PC-3 (cell line): ENCODE measurements at places on chromosomes 11 and 22. TPM values are rescaled to one million over a fixed set of nuclear protein-coding genes. Genes with fewer than 3 reads are reported as not detected.
A peak's percentile ranks its signal among the peaks of the same experiment; 100 is the strongest.

The IRAG1 gene
- total RNA-seq: 0.29 TPM in 1 of 2 replicates, not detected in the other

The RAG2 gene
- total RNA-seq: not detected in 2 replicates

DNA sequence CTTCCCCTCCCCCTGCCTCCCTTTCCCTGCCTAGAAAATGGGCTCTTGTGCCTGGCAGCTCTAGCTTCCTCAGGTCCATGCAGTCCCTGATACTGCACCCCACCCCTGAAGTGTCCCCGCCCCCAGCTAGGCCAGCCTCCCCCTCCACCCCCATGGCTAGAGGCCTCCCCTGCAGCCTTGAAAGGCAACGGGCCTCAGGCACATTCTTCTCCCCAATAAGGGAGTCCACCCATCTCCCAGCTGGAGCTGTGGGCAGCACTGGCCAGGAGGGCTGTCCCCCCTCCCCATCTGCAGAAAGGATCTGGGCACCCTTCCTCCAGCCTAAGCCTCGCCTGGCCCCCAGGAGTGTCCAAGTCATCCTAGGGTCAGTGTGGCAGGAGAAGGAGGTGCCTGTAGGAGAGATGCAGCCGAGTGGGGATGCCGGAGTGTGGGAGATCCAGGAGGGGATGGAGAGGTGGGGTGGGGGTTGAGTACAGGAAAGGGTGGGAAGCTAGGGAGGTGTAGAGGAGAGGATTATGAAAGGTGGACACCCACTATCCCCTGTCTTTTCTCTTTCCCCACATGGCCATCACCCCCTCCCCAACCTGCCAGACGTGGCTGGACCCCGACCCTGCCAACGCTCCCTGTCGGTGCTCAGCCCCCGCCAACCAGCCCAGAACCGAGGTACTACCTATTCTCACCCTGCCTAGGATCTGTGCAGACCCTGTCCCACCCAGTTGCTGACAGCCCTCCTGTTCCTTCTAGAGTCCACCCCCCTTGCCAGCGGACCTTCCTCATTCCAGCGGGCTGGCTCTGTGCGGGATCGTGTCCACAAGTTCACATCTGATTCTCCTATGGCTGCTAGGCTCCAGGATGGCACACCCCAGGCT lies 9.3 kb downstream of the SMTN start:
- H3K27me3 ChIP-seq: no peaks in the 10 kb centered on the region
- no peak for DNase-seq
- H3K4me1 ChIP-seq: peaks cover 8% of the 10 kb centered on the region
- peaks cover 28% of the 10 kb centered on the region; the same call in 1 of the 2 replicates for H3K36me3 ChIP-seq
- no peak overlapping the region for H3K27ac ChIP-seq
- no peak overlapping the region for H3K4me3 ChIP-seq

GRCh38 chr11:61538636-61538961 lies 30.1 kb downstream of the LRRC10B start:
- H3K4me1 ChIP-seq: peaks cover 28% of the 10 kb centered on the region
- no peak overlapping the region for H3K27ac ChIP-seq
- H3K4me3 ChIP-seq: no peak overlapping the region
- no peak for DNase-seq
- H3K36me3 ChIP-seq: no peaks in the 10 kb centered on the region

The FREY1 gene
- 0.15 and 2.1 TPM in 2 replicates for total RNA-seq

The CLMP gene
- 30.4 and 33.0 TPM in 2 replicates for total RNA-seq

The OR10A2 gene
- total RNA-seq: not detected in 2 replicates

DNA sequence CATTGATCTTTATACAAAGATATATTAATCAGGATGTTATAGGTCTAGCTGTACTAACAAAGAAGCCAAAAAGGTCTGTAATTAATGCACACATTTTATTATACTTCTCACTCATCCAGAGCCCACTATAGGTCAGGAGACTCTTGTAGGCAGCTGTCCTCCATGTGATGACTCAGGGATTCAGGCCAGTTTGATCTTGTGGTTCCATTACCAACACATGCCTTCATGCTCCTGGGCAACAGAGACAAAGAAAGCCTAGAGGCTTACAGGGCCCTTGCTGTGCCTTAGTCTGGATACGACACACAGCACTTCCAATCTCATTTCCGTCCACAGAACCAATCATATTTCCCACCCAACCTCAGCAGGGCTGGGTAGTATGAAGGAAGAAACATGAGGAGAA lies 150.3 kb upstream of the NCAM1 start:
- H3K27ac ChIP-seq: no peak overlapping the region
- H3K27me3 ChIP-seq: no peaks in the 10 kb centered on the region
- DNase-seq: no peak
- no peaks in the 10 kb centered on the region for H3K36me3 ChIP-seq
- H3K4me1 ChIP-seq: no peaks in the 10 kb centered on the region

DNA sequence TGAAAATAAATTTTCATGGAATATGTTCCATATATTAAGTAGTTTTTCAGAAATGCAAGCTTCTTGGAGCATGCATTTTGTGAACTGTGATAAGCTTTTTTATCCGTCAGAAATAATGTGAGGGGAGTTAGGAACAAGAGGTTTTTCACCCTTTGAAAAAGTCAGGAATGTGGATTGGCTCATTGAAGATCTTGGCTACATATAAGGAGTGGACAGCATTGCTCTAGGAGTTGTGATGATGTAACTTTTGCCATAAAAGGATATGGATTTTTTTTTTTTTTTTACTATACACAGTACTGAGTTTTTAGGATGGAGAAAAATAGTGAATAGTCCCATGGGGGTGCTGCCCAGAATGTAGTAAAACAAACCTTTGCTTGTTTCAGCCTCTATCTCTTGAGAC lies 180.2 kb downstream of the NAV2 start:
- no peak overlapping the region for H3K27ac ChIP-seq
- DNase-seq: no peak
- H3K36me3 ChIP-seq: no peaks in the 10 kb centered on the region
- no peak overlapping the region for H3K4me3 ChIP-seq
- H3K4me1 ChIP-seq: peaks cover 30% of the 10 kb centered on the region

The LINC01488 gene
- not detected in 2 replicates for total RNA-seq

DNA sequence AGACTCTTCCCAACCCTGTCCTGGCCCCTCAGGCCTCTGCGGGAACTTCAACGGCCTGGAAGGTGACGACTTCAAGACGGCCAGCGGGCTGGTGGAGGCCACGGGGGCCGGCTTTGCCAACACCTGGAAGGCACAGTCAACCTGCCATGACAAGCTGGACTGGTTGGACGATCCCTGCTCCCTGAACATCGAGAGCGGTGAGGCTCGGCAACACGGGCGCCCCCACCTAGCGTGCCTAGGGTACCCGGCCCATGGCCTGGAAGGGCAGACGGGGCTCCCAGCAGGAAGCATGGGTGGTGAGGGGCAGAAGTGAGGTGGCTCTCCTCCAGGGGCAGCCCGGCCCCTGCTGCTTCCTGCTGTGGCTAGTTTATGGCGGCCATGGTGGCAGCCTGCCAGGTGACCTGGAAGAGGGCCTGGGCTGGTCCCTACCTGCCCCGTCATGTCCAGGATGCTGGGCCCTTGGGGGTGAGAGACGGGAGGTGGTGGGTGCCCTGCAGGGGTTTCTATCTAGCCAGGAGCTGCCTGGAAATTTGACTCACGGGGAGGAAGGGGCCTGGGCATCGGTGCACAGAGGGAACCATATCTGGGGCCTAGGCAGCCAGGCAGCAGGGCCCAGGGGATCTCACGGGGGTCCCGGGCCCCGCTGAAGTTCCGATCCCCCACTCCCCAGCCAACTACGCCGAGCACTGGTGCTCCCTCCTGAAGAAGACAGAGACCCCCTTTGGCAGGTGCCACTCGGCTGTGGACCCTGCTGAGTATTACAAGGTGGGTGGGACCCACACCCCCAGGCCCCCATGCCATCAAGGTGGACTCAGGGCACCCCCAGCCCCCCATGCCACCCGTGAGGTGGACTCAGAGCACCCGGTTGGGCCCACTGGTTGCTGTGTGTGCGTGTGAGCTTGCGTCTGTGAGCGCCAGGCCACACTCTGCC lies 9.2 kb downstream of the MUC2 start:
- no peak overlapping the region for H3K4me3 ChIP-seq
- no peak for DNase-seq
- H3K27me3 ChIP-seq: no peaks in the 10 kb centered on the region
- H3K36me3 ChIP-seq: no peaks in the 10 kb centered on the region
- no peaks in the 10 kb centered on the region for H3K4me1 ChIP-seq

DNA sequence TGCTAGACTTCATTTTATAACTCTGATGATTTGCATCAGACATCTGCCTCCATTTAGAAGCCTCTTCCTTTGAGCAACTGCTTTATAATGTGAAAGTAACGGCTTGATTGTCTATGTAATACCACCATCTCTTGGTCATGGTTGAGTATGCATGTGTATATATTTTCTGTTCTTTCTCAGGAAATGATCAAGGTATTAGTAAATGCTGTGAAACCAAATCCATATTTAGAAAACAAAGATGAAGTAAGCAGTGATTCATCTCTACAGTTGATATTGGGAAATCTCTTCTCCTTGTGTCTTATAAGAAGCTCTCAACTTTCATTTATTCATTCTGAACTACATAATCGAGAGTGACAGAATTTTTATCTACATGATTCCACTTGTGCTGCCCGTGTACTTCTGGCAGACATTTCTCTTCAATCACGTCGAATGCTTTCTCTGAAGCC lies 104.6 kb upstream of the ANO3 start:
- peak overlapping the region; percentile 88 for H3K27ac ChIP-seq
- H3K4me1 ChIP-seq: peaks cover 43% of the 10 kb centered on the region
- no peak overlapping the region for H3K4me3 ChIP-seq
- H3K36me3 ChIP-seq: no peaks in the 10 kb centered on the region
- DNase-seq: peak; percentile 81

The MB gene
- total RNA-seq: 14.6 and 21.6 TPM in 2 replicates

The TIGD3 gene
- 1.3 and 1.6 TPM in 2 replicates for total RNA-seq

The RNF169 gene
- 20.4 and 20.8 TPM in 2 replicates for total RNA-seq

DNA sequence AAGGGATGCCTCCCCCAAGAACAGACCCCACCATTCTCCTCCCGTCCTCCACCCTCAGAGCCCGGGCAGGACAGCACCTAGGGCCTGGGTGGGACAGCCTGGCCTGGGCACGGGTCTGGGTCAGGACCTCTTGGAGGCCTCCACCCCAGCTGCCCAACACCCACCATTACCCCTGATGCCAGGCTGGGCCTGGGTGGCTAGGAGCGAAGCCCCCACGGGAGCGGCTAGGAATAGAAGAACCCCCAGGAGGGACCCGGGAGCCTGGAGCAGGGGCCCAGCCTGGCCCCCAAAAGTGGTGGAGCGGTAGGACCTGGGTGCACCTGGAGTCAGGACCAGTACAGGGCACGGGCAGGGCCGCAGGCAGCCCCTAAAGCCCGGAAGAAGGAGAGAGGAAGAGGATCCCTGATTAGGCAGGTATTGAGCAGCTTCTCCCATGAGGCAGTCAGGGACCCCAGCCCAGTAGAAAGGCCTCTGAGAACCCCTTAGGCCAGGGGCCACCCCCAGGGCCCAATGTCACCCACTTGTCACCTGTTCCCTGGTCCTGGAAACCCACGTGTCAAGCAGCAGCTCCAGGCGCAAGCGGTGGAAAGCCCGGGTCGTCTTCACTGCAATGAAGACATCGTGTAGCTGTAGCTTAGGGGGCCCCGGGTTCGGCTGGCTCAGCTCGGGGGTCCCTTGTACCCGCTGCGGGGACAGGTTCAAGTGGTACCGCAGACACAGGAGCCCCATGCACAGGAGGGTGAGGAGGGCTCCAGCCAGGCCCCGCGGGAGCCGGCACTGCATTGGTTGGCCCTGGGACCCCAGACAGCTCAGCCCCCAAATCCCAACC lies 575 bp downstream of the MFNG start:
- H3K4me1 ChIP-seq: peaks cover 3% of the 10 kb centered on the region; the same call in 1 of the 2 replicates
- no peaks in the 10 kb centered on the region for H3K36me3 ChIP-seq
- no peak for DNase-seq
- no peak overlapping the region for H3K27ac ChIP-seq
- H3K4me3 ChIP-seq: no peak overlapping the region

DNA sequence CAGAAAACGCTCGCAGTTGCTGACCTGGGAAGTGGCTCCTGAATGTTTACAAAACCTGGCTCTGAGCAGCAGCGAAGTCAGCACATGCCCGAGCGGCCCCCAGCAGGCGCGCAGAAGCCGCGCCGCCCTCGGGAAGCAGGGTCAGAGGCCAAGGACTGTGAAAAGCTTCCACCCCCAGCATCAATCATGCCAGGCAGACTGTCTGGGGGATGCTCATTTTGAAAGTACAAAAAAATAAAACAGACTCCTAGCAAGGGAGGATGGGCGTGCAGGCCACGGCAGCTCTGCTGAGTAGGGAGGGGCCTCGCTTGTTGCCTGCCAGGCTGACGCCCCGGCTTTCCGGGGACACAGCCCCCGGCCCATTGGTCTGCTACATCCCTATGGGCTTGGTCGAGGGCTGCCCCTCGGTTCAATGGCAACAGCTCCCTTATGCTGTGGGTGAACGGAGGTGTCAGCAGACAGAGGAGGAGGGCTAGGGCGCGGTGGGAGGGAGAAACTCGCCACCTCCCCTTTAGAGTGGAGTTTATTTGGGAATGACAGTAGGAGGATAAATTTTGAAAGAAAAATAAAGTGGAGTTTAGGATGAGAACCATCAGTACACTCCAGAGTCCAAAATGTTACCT lies 37.7 kb upstream of the GNB1L start:
- peak overlapping the region; percentile 22; the same call in 1 of the 2 replicates for H3K4me3 ChIP-seq
- H3K27me3 ChIP-seq: no peaks in the 10 kb centered on the region
- peaks cover 19% of the 10 kb centered on the region for H3K4me1 ChIP-seq
- H3K36me3 ChIP-seq: no peaks in the 10 kb centered on the region

DNA sequence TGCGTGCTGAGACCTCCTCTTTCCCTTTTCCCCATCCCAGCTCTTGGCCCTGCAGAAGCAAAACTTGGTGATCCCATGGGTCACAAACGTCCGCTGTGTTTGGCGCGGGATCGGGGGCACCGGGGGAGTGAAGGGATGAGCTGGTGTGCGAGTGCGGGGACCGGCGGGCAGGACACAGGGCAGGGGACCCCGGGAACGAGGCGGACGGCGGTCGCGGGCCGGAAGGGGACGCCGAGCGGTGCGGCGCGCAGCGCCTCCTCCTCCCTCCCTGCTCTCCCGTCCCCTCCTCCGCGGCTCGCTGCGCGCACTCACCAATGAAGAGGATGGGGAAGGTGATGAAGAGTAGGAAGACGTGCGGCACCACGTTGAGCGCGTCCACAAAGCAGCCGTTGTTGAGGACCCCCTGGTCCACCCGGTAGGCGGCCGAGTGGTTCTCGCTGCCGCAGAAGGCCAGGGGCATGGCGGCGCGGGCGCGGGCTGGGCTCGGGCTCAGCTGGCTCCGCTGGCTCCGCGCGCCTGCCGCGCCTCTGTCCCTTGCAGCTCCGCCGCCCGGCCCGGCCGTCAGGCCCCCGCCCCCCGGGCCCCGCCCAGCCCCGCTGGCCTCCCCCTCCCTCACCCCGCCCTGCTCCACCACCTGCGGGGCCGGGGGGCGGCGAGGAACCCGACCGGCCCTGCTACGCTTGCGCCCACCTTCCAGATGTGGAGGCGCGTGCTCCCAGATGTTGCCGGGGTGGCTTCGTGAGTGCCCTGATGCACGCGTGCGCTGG lies at the start of gene ABCC8:
Gene ABCC8 (minus strand): TSS at position 529 of the 767 bp plus-strand sequence. CDS start 69 bp downstream, at position 460.
- H3K27me3 ChIP-seq: peaks cover 48% of the 10 kb centered on the region
- H3K27ac ChIP-seq: no peak within 1 kb of the TSS
- H3K4me1 ChIP-seq: no peaks in the 10 kb centered on the region

- H3K36me3 ChIP-seq: peaks cover 66% of the 10 kb centered on the region
- no peak overlapping the region for H3K4me3 ChIP-seq
- no peak for DNase-seq
- no peaks in the 10 kb centered on the region for H3K27me3 ChIP-seq
- peak overlapping the region; percentile 10; the same call in 1 of the 2 replicates for H3K27ac ChIP-seq
- peaks cover 26% of the 10 kb centered on the region for H3K4me1 ChIP-seq
These were observed 11.1 kb downstream of the E2F8 start for GRCh38 chr11:19229671-19230070.

The OR8G5 gene
- total RNA-seq: 0.26 and 0.46 TPM in 2 replicates

The TUBA8 gene
- total RNA-seq: 1.6 and 1.9 TPM in 2 replicates

The CD248 gene
- total RNA-seq: not detected in 2 replicates
